ENCODE measurements at places on chromosomes 2 and 18. TPM values are rescaled to one million over a fixed set of nuclear protein-coding genes. Genes with fewer than 3 reads are reported as not detected.

The FKBP1B gene
- total RNA-seq = 5.3 TPM

The PCBP1 gene
- 153 TPM for total RNA-seq

The TUBA3E gene
- total RNA-seq = not detected

The EHD3 gene
- 8.4 TPM for total RNA-seq

The PDE11A gene
- total RNA-seq = 0.13 TPM

The SRD5A2 gene
- total RNA-seq = not detected

The GCG gene
- not detected for total RNA-seq

The CCBE1 gene
- 7.7 TPM for total RNA-seq

The CDK15 gene
- 1.8 TPM for total RNA-seq

The IGFBP2 gene
- total RNA-seq = 449 TPM

The STK11IP gene
- 19.2 TPM for total RNA-seq

The NT5DC4 gene
- not detected for total RNA-seq

The SERPINB4 gene
- total RNA-seq = 23.5 TPM

The FBXO48 gene
- 0.57 TPM for total RNA-seq

The C2orf81 gene
- 1.4 TPM for total RNA-seq

The UGT1A9 gene
- not detected for total RNA-seq

The CCDC68 gene
- total RNA-seq = 3.6 TPM

The FTCDNL1 gene
- 1.3 TPM for total RNA-seq

The STPG4 gene
- not detected for total RNA-seq

The CCDC74B gene
- total RNA-seq = 4.8 TPM

The LYPD1 gene
- total RNA-seq = 4.2 TPM

The CFAP65 gene
- not detected for total RNA-seq

The HOXD12 gene
- total RNA-seq = not detected

The TTN gene
- 6.1 TPM for total RNA-seq

The COBLL1 gene
- total RNA-seq = 51.9 TPM

The LOXHD1 gene
- total RNA-seq = not detected

The TUBB8B gene
- total RNA-seq = not detected

The TCF7L1 gene
- 5.1 TPM for total RNA-seq

The TLX2 gene
- total RNA-seq = 0.27 TPM

The DPP4 gene
- total RNA-seq = 6.7 TPM

The APLF gene
- total RNA-seq = 12.0 TPM

The SANBR gene
- total RNA-seq = 2.2 TPM

The OST4 gene
- 216 TPM for total RNA-seq

The ABCG8 gene
- not detected for total RNA-seq

The CNGA3 gene
- 10.6 TPM for total RNA-seq

The NGEF gene
- total RNA-seq = 0.40 TPM

The PLCD4 gene
- total RNA-seq = 1.6 TPM

The SCN3A gene
- total RNA-seq = 1.1 TPM

The NCKAP1 gene
- 345 TPM for total RNA-seq

The TTR gene
- not detected for total RNA-seq

The TEKT4 gene
- not detected for total RNA-seq

The REG3G gene
- total RNA-seq = not detected

The SKOR2 gene
- total RNA-seq = not detected

The ANKRD29 gene
- 11.6 TPM for total RNA-seq

The NMUR1 gene
- total RNA-seq = 3.4 TPM

The ZNF396 gene
- total RNA-seq = 3.2 TPM

The SP140L gene
- 6.8 TPM for total RNA-seq

The RGPD4 gene
- total RNA-seq = not detected

The KCNJ3 gene
- total RNA-seq = 5.3 TPM

Data from gastroesophageal sphincter (tissue), 4 donors.